ENCODE measurements at places on chromosomes 4 and X. TPM values are rescaled to one million over a fixed set of nuclear protein-coding genes. Genes with fewer than 3 reads are reported as not detected.

SNX12 gene
- total RNA-seq, result 50.8 TPM

SPANXN3 gene
- not detected for total RNA-seq

KDM5C gene
- total RNA-seq, result 135 TPM

C4orf50 gene
- total RNA-seq, result not detected

ZNF185 gene
- 25.1 TPM for total RNA-seq

CASK gene
- 24.4 TPM for total RNA-seq

CSAG1 gene
- not detected for total RNA-seq

MID1IP1 gene
- 57.0 TPM for total RNA-seq

ADAD1 gene
- not detected for total RNA-seq

SOX3 gene
- not detected for total RNA-seq

All from mesangial cell (primary cell).